Fibroblast of upper back skin (primary cell): ENCODE measurements at places on chromosomes 12 and 14.

- no peak for DNase-seq
Observed at GRCh38 chr12:19066475-19067001, 63.0 kb upstream of the PLEKHA5 start.

GRCh38 chr12:60191676-60192359, 596.0 kb downstream of the SLC16A7 start:
- peak; percentile 67 for DNase-seq

DNA sequence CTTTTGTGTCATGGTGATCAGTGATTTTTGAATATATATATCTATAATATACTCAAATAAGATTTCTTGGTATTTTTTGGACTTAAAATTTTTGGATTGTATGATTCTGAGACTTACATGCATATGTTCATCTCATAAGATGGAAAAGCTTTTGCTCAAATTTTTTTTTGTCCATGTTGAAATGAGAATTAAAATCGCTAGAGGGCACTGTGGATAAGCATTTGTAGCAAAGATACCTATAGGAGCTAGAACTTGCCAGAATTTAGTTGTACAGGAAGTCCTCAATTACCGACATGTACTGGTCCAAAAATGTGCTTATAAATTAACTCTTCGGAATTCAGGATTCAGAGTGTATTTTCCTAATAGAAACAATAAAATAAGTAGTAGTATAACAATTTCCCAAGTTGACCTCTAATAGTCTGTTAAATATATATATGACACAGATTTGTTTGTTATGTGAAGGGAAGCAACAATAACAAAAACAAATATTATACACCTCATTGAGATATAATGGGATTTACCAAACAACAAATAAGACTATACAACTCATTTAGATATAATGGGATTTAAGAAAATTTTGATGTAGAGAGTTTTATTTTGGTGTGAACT, 179.6 kb downstream of the TMEM117 start:
- DNase-seq, result peak; percentile 60

DNA sequence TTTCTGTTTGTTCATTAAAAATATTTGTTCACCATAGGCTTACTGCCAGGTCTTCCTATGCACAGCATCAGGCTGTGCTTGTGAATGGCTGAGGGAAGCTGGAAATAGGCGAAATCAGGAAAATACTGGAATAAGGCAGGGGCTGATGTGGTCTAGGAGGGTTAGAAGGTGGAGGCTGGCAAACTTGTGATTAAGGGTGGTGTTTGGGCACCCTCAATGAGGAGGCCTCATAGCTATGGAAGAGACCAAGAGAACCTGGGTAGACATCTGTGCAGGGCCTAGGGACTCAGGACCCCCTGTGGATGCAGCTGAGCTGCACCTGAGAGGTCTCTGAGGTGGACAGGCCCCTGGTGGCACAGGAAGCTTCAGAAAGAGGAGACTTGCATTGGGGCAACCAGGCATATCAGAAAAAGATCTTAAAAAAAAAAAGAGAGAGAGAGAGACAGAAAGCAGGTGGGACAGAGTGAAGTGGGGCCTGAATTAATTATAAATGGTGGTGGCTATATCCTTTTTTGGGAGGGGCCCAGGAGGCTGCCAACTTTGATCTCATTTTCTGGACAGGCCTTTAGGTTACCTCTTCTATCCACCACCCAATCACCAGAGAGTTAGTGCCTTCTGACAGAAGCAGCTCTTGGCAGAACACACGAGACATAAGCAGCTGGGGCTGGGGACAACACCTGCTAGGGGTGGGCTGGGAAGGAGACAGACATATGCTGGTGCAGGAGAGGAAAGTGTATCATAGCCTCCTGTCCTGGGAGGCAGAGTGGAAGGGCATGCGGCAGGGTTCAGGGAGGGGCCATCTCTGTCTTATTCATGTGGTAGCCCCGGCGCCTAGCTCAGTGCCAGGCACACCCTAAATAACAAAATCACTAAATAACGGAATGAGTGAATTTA, 46.7 kb upstream of the ATP23 start:
- DNase-seq, result no peak

DNA sequence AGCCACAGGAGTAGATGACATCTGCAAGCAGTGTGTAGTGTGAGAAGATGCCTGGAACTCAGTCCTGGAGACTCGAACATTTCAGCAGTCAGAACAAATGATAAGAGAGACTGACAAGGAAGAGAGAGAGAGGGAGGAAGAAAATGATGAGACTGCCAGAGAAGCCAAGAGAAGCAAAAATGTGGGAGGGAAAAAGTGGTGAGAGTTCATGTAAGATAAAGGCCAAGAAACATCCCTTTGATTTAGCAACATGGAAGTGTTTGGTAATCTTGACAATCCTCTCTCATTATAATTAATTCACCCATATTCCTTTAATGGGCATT, 42.6 kb downstream of the LIMA1 start:
- no peak for DNase-seq

- no peak for DNase-seq
Observed at GRCh38 chr12:100687686-100688085, 106.9 kb upstream of the ANO4 start.

DNA sequence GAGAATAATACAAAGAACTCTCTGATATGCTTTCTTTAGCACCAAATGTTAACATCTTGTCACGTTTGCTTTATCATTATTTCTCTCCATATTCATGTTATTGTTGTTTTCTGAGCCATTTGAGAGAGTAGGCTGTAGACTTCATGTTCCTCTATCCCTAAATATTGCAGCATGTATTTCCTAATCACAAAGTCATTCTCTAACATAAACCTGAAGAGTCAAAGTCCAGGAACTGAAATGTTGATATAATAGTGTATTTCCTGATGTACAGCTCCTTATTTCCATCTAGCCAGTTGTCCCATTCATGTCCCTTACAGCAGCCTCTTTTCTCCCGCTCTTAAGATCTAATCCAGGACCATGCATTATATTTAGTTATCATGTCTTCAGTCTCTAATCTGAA, 72.8 kb downstream of the SPATS2 start:
- DNase-seq, result no peak

DNA sequence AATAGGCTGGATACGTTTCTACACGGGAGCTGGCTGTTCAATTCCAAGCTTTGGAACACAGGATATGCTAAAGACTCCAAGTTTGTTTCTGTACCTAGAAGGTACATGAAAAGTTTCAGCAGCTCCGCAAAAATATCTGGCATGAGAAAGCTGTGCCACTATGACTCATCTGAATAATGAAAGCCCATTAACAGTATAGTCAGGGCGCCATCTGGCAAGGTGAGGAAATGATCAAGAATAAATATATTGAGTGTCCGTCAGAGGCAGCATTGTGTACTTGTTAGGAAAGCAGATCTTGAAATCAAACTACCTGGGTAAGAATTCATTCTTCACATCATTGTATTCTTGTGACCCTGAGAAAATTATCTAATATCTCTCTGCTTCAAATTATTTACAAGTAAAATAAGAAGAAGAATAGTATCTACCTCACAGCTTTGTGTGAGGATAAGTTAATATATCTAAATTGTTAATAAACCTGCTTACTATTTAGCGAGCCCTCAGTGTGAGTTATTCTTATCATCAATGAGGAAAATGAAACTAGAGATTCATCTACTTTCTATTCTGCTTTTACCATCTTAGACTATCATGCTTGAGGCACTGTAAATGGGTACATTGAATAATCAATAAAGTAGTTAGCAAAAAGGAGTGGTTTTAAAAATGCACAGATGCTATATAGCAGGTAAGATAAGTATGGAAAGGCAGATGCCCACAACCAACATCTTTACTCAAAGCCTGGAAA, 53.5 kb downstream of the FSCB start:
- no peak for DNase-seq

DNA sequence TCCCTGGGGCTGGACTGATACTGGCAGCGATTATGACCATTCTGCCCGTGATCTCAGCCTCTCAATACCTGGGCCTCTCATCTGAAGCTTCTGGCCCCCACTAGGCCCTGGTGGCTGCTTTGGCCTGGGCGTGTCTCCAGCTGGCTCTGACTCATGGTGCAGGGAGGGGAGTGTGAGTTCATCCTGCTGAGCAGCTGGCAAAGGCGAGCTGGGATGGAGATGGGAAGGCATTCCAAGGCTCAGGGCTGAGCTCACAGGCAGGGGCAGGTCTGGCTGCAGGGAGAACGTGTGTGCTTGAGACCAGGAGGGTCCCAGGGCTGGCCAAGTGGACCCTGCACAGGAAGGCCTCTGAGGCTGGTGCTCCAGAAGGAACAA, 221.8 kb downstream of the TMEM121 start:
- no peak for DNase-seq

DNA sequence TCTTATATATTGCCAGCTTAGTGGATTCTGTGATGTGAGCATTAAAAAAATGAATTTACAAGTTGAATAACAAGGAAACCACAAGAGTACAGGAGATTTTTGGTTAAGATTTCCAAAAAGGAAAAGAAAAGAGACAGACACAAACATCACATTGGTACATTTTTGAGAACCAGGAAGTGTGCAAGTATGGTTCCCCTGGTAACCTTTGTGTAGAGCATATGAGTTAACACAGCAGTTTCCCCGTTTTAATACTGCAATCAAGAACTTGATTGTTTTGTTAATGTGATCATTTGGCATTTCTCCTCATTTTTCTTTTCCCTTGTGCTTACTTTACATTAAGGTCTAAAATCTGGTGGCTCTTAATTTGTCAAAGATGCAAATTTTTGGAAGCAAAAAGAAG, 490.4 kb upstream of the ATP2B1 start:
- DNase-seq, result no peak

DNA sequence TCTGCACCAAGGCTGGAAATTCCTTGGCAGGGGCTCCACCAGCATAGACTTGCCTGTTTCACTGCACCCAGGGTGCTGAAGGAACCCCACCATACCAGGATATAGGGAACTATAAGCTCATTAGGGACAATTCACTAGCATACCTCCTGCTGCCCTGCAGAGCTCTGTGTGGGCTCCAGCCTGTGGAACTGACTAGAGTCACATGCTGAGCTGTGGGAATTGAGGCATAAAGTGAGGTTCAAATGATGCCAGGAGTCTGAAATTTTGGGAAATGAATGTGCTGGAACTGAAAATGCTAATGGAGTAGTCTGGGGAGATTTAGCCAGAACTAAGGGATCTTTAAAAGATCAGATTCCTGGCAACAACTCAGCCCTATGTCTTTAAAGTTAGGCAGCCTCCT, 7.3 kb upstream of the EMP1 start:
- no peak for DNase-seq

GRCh38 chr14:86505808-86506207, 975.9 kb downstream of the FLRT2 start:
- DNase-seq, result peak; percentile 14

DNA sequence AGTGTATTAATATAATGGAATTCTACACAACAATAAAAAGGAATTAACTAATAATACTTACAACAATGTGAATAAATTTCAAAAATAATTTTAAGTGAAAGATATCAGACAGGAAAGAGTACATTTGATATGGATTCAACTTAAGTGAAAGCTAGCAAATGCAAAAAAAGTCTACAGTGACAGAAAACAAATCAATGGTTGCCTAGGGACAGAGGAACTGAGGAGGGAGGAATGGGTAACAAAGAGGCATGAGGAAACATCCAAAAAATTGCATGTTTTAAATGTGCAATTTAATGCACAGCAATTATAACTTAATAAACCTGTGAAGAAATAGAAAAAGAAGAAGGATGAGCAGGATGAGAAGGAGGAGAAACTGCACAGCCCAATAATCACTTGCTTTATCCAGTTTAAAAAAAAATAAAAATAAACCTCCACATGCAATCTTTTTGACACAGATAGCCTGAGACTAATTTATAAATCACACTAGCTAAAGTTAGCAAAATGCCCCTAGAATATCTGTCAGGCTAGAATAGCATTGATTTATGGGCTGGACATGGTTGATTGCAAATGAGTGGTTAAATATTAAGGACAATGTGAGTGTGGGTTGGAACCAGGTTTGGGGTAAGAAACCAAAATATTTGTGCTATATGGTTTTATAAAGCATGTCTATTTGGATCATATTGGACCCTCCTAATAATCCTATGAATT, 1089.1 kb downstream of the TRHDE start:
- no peak for DNase-seq

- peak; percentile 50 for DNase-seq
Observed at GRCh38 chr14:29749327-29749726, 178.3 kb downstream of the PRKD1 start.

DNA sequence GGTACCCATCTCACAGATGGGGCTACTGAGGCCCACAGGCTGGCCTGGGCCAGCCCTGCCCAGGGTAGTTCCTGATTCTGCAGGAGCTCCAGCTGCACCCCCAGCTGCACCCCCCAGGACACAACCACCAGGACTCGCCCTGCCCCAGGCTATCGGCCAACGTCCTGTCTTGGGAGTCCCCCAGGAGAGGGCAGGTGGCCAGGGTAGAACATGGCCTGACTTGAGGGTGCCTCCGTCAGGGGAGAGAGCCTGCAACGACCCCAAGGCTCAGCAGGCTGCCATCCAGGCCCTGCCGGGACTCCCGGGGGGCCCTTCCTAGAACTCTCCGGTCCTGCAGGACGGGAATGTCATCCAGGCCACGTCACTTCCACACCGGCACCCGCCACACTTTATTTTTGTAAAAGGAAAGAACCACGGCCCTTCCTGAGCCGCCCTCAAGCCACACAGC, 15.8 kb downstream of the JAG2 start:
- no peak for DNase-seq

DNA sequence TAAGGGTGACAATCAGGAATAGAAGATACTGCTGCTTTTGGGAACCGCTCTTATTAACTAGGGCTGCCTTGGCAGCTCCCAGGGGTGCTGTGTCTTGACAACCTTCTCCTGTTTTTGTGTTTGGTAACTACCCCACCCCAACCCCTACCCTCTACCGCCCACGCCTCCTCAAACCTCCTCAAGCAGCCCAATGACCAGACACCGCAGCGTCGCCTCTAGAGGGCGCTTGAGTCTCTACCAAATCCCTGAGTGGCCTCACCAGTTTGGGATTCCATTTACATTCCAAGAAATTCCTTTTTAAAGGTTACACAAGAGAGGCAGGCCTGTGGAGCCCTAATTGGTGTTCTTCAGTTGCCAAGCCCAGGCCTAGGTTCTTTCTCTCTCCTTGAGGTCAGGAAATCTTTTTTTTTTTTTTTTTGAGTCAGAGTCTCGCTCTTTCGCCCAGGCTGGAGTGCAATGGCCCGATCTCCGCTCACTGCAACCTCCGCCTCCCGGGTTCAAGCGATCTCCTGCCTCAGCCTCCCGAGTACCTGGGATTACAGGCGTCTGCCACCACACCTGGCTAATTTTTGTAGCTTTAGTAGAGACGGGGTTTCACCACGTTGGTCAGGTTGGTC, 72.4 kb upstream of the USP44 start:
- peak; percentile 90 for DNase-seq

DNA sequence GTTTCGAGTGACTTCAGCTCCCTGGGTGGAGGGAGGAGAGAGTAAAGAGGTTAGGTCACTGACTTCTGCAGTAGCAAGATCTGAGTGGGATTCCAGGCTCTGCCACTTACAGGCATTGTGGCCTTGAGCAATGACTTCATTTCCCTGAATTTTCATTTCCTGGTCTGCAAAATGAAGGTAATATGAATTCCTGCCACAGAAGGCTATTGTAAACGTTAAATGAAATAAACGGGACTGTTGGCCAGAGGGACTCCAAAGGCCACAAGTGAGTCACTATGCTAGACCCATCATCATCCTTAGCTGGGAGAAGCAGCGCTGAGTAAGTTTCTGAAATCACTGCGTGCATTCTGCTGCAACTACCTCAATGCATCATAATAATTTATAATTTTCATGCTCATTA, 807.8 kb downstream of the AACS start:
- DNase-seq, result no peak

GRCh38 chr12:524167-524951, 64.6 kb downstream of the B4GALNT3 start:
- no peak for DNase-seq
